ENCODE measurements at places on chromosomes 5 and 9.

DNA sequence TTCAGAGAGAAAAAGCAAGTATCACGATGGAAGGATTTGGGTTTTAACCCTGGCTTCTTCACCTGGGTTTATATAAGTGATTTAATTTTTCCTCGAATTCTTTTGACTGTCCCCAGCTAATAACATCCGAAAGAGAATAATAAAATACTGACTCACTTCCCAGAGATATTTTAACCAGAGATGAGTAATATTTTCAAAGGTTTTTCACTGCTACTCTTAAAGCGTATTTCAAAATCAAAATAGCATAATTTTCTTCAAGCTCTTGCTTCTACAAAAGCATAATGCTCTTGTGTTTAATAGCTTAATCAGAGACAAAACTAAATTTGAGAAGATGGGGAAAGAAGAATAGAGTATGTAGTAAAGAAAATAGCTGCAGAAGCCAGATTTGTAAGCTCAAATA, 215.2 kb upstream of the PTGER4 start:
- no peak for DNase-seq

DNA sequence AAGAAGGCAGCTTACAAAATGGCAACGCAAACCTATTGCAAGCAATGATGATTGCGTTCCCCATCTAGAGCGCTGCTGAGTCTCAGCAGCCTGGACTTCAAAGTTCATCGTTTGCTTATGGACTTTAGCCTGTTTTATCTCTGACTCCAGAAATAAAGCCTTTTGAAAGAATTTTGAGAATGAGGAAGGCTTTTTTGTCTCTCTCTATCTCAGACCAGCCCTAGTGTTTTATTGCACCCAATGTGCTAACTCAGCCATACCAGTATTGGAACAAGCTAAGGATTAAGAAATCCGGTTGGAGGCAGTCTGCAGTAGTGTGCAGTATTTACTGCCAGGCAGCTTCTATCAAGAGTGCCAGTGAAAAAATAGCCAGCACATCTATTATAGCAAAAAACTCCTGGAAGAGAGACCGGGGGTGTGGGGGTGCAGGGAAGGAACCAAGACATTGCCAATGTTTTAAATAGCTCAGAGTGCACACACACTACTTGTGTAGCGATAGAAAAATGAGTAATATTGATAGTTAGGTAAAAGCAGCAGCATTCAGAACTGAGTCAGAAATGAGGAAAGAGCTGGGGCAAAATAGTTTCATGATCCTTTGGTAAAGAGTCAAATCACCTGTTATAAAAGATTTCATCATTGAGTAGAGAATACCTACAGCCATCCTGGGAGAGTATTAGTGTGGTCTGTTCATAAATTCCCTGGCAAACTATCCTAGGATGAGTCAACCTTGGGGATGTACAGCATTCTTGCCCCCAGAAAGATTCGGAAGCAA, 219.0 kb downstream of the ZNF608 start:
- no peak for DNase-seq

GRCh38 chr5:72107901-72108201, 576 bp downstream of the MAP1B start:
- DNase-seq = no peak

DNA sequence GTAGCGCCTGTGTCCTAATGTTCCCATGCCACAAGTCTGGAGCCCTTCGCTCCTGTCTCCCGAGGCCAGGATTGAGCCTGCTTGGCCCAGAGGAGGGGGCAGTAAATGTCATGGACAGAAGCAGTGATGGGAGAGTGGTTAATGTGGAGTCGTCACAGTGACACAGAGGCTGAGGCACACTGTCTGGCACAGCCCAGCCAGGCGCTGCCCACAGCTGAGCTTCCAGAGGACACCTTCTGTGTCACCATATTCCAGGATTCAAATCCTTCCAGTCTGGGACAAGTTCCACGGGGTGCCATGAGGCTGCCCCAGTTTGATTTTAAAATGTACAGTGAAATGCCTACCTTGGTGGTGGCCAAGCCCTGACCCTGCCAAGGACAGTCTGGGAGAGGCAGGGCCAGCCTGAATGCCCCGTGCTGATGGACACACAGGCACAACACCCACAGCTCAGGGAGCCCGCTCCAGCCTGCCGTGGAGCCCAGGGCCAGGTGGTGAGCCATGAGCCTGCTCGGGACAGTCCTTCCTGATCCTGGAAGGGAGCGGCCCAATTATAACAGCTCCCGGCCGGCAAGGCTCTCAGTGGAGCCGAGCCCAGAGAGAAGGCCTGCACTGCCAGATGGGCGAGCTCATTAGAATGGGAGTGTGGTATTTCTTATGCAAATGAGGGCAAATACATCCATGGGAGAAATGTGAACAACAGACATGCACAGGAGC, 99.1 kb upstream of the RUFY1 start:
- DNase-seq = no peak

DNA sequence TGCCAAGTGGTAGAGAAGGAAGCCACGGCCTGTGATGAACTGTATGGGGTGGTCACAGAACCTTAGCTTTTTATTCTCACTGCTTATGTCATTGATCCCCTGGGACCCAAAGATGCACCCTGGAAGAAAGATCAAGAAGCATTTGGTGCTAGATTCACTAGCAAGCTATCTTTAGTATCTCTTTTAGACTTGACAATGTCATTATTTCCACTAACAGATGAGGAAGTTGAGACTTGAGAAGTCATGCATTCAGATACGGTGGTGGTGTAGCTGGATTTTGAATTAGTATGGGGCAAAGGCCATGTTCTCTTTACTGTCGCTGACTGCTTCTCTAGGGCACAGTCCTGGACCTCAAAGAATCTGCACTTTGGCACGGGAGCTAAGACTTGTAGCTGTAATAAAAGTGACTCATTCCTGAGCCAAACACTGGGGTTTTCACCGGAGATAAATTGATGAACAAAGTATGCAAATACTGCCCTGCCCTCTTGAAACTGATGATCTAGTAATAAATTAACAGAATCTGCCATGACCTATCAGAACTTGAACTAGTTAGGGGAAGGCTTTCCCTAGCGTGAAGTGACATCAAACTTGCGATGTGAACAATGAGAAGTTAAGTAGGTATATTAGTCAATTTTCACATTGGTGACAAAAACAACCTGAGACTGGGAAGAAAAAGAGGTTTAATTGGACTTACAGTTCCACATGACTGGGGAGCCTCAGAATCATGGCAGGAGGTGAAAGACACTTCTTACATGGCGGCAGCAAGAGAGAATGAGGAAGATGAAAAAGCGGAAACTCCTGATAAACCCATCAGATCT, 5.4 kb downstream of the GDA start:
- DNase-seq = no peak

Measured in stimulated activated CD4-positive, alpha-beta T cell treated with anti-CD3 and anti-CD28 coated beads, Interleukin-2, amount 100 ng/mL, for 4 hours (primary cell).